D721Med (cell line): ENCODE measurements at places on chromosomes 7 and 10.

DNA sequence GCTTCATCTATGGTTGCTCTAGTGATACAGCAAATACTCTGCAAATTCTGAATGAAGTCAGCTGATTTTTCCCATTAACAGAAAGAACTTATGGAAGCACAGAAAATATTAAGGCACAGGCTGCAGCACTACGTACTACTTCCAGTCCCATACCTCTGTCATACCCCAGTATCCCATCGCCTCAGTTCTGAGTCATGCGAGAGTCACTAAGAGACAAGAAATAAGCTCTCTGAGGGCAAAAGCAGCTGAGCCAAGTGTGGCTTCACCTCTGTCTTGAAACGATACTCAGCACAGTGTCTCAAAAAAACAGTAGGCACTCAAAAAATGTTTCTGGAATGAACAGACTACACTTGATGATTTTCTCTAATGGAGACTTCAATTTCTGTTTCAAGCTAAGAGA lies 48.2 kb downstream of the EZH2 start:
- DNase-seq = no peak

GRCh38 chr10:71302874-71303568 lies 16.0 kb upstream of the SLC29A3 start:
- peak; percentile 68 for DNase-seq

GRCh38 chr7:28703037-28703765 lies 254.9 kb downstream of the TRIL start:
- DNase-seq = no peak

DNA sequence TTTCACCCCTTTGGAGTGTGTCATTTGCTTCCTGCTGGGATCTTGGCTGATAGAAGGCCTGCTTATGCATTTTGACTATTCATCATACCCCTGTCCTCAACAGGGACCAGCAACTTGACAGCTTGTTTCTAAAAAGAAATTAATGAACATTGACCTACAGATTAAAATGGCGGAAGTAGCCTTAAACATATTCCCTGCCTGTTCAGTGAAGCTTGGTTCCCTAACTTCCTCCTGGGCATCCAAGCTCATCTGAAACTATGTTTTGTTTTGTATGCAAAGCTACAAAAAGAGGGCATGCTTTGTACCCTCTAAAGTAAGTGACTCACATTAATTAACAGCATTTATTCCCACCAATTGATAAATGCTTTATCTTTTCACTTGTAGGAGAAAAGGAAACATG lies 26.8 kb upstream of the CDK14 start:
- DNase-seq = no peak

GRCh38 chr7:44163591-44163990 lies 22.5 kb upstream of the MYL7 start:
- DNase-seq = no peak

DNA sequence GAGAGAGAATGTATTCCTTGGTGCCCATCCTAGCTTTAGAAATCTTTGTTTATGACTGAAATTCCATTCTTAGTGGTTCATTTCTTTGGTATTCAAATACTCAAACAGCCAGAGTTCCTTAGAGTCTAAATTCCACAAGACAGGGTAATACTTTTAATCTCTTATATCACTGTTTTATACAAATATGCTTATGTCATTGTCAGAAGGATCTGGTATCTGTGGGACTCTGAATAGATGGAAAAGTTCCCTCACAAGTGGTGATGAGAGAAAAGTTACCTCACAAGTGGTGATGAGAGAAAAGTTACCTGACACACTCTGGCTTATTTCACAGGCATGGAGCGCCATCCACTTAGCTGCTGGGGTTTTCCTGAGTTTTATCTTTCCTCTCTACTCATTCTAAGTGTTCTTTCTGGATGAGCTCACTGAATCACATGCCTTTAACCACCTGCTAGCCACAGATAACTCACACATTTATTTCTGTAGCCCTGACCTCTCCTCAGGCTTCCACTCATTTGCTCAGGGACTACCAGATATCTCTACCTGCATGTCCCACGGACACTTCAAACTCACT lies 784.0 kb downstream of the SUGCT start:
- DNase-seq = no peak

DNA sequence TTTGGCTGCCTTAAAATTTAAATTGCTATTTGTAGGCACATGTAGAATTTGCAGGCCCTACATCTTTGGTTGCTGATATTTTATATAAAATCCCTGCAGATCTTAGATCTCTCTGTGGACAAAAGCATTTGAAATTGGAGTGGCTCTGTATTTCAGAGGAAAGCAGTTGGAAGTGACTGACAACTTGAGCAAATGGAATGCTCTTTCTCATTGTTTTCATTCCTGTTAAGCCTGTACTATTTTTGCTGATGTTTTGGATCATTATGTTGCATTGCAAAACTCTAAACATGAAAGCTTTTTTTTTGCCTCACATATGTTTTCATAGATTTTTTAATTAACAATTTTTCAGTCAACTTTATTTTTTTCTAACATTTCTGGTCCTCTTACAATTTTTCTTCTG lies 251.2 kb upstream of the MDFIC start:
- no peak for DNase-seq
